ENCODE measurements at places on chromosomes 16 and 17. TPM values are rescaled to one million over a fixed set of nuclear protein-coding genes. Genes with fewer than 3 reads are reported as not detected.

DNA sequence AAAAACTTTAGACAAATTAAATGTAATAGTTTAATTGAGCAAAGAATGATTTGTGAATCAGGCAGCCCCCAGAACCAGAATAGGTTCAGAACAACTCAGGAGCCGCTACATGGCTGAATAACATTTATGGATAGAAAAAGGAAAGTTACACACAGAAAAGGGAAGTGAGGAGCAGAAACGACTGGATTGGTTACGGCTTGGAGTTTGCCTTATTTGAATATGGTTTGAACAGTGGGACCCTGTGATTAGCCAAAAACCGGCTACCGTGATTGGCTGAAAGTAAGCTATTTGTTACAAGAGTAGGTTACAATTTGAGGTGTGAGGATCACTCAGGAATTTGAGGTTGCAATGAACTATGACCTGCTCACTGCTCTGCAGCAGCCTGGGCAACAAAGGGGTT, 1139.8 kb downstream of the CDH11 start:
- H3K36me3 ChIP-seq, result no peaks in the 10 kb centered on the region
- no peaks in the 10 kb centered on the region for H3K4me1 ChIP-seq
- DNase-seq, result no peak

LRRC37A3 gene
- total RNA-seq, result 7.3 TPM

- no peaks in the 10 kb centered on the region for H3K27me3 ChIP-seq
- H3K27ac ChIP-seq, result no peak overlapping the region
- H3K36me3 ChIP-seq, result no peaks in the 10 kb centered on the region
- DNase-seq, result no peak
- H3K4me3 ChIP-seq, result no peak overlapping the region
Measured at GRCh38 chr17:27848931-27849330, 44.2 kb downstream of the LYRM9 start.

DNA sequence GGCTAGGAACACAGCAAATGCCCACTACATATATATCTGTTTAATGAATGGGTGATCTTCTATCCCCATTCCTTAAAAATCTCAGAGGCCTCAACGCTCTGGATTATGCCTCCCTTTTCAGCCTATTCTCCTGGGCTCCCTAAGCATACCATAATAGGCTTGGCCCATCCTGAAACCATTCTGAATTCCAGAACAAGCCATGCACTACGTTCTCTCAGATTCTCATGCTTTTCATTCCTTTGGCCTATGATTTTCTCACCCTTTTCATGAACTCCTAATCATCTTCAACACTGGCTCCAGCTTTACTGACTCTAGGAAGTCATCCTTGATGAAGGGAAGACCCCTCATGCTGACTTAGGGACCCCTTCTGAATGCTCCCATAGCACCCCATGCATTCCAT, 71.1 kb downstream of the RPGRIP1L start:
- peak; percentile 54 for DNase-seq
- no peak overlapping the region for H3K27ac ChIP-seq
- no peaks in the 10 kb centered on the region for H3K4me1 ChIP-seq
- H3K36me3 ChIP-seq, result no peaks in the 10 kb centered on the region
- no peaks in the 10 kb centered on the region for H3K27me3 ChIP-seq

- no peak overlapping the region for H3K27ac ChIP-seq
- no peaks in the 10 kb centered on the region for H3K36me3 ChIP-seq
- H3K4me3 ChIP-seq, result no peak overlapping the region
- peak; percentile 43 for DNase-seq
- H3K4me1 ChIP-seq, result no peaks in the 10 kb centered on the region
Measured at GRCh38 chr17:82120148-82120547, 22.1 kb upstream of the FASN start.

PRR29 gene
- 0.26 TPM for total RNA-seq

- H3K4me3 ChIP-seq, result no peak overlapping the region
- H3K36me3 ChIP-seq, result no peaks in the 10 kb centered on the region
- no peaks in the 10 kb centered on the region for H3K4me1 ChIP-seq
- no peak overlapping the region for H3K27ac ChIP-seq
Measured at GRCh38 chr16:54862529-54862928, 68.1 kb upstream of the IRX5 start.

C17orf78 gene
- total RNA-seq, result not detected

GRCh38 chr16:54944002-54944401, 13.3 kb downstream of the IRX5 start:
- H3K36me3 ChIP-seq, result no peaks in the 10 kb centered on the region
- H3K4me1 ChIP-seq, result no peaks in the 10 kb centered on the region
- no peak for DNase-seq
- H3K27me3 ChIP-seq, result peaks cover 17% of the 10 kb centered on the region

DNA sequence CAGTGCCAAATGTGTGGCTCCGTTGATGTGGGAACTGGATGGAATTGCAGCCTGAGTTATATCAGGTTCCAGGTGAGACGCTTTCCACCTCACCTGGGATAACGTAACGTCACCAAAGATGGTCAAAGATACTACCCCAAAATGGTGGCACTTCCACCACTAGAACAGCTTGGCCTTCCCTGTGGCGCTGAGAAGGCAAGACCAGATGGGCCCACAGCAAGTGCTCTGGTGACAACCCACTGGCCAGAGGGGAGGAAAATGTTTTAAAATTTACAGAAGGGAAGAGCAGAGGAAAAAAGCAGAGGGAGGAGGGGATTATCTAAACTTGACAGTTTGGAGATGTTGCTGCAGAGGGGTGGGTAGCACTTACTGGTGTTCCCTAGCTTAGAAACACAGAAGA, 7.5 kb upstream of the ITGA2B start:
- H3K27me3 ChIP-seq, result no peaks in the 10 kb centered on the region
- no peak overlapping the region for H3K4me3 ChIP-seq
- DNase-seq, result no peak
- no peaks in the 10 kb centered on the region for H3K4me1 ChIP-seq
- H3K36me3 ChIP-seq, result peaks cover 19% of the 10 kb centered on the region

SHISA9 gene
- not detected for total RNA-seq

- no peak overlapping the region for H3K27ac ChIP-seq
- no peaks in the 10 kb centered on the region for H3K36me3 ChIP-seq
- DNase-seq, result no peak
- peaks cover 19% of the 10 kb centered on the region for H3K4me1 ChIP-seq
Measured at GRCh38 chr17:17114592-17115225, 72.5 kb downstream of the MPRIP start.

DNA sequence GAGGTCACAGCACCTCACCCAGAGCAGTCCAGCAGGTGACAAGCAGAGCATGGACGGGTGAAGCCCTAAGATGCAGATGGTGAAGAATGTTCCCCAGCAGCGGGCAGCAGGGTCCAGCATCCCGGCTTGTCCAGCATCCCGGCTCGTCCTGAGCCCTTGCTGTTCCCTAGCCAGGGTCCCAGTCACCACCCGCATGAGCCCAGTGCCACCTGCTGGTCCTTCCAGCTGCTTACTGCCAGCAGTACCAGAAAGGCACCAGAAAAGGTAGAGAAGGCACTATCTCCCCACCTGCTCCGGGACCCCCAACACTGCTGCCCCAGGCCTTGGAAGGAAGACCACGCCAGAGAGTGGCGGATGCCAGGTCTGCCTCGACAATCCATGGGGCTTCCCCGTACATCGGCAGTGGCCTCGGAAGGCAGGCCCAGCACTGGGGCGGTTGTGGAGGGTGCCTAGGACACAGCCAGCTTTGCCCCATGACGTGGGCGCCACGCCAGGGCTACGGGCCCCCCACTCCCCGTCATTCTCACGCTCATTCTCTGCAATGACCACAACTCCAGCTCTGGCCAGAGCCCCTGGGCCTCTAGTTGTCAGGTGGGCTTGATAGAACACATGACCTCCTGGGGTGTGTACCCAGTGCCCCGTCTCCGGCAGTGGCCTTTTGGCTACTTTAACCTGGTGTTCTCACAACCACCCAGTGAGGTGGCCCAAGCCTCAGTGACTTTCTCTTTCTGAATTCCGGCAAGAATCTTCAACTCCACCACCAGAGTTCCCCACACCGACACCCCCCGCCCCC, 1.4 kb downstream of the CENPX start:
- peak overlapping the region; percentile 68 for H3K27ac ChIP-seq
- H3K4me1 ChIP-seq, result peaks cover 13% of the 10 kb centered on the region
- peaks cover 4% of the 10 kb centered on the region for H3K36me3 ChIP-seq
- DNase-seq, result peak; percentile 84
- no peaks in the 10 kb centered on the region for H3K27me3 ChIP-seq

KRT24 gene
- not detected for total RNA-seq

DNA sequence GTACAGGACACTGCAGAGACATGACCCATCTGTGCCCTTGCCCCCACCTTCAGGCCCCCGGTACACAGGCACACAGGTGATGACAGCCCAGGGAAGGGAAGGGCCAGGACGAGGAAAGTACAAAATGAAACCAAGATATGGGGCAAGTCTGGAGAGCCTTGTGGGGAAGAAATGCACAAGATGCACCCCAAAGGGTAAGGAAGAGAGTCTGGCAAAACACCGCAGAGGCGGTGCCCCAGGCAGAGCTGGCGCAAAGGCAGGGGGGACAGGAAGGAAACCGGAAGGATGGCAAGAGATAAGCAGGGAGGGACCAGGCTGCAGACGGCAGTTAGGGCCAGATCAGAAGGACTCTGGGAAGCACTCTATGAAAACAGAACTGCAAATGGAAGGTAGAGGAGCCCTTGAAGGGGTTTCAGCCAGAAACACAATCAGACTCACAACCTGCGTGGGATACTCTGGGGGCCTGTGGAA, 81.4 kb downstream of the SLC39A11 start:
- H3K27me3 ChIP-seq, result no peaks in the 10 kb centered on the region
- no peak overlapping the region for H3K4me3 ChIP-seq
- H3K27ac ChIP-seq, result no peak overlapping the region
- H3K36me3 ChIP-seq, result no peaks in the 10 kb centered on the region
- DNase-seq, result no peak
- H3K4me1 ChIP-seq, result no peaks in the 10 kb centered on the region

SENP3 gene
- 65.5 TPM for total RNA-seq

TEN1 gene
- 9.4 TPM for total RNA-seq

TBC1D3 gene
- not detected for total RNA-seq

- H3K36me3 ChIP-seq, result no peaks in the 10 kb centered on the region
- no peak overlapping the region for H3K4me3 ChIP-seq
- H3K27me3 ChIP-seq, result no peaks in the 10 kb centered on the region
- peak; percentile 19 for DNase-seq
- no peak overlapping the region for H3K27ac ChIP-seq
Measured at GRCh38 chr17:68011199-68011665, 15.0 kb upstream of the C17orf58 start.

DNA sequence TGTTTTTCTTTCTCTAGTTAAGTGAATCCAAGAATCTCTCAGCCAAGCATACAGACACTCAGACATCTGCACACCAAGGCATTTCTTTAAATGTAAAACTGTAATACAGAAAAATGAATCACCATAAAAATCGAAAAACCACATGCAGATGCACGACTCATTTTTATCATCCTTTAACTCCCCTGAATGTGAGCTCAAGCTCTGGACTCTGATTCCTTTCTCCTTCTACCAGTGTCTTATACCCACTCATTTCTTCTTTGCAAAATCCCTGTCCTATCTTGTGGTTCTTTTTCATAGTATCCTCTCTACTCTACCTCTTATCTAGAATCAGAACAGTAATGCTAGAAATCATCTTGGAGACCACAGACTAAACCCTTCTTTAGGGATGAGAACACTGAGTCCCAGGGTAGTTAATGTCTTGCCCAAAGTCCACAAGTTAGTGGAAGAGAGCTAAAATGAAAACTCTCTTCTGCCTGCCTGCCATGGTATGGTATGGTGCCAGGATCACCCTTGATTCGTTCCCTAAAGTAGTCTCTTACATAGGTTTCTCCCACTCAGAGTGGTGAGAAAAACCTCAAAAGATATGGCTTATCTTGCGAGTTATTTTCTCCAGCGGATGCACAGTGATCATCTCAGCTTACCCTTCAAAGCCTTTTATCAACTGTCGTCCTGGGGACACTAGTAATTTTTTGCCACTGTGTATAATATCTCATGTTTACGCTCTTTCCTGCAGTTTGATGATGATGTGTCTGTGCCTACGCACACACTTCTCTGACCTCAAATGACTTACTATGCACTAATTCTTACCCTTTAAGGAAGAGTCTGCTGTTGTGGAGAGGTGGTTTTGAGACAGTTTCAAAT, 30.2 kb downstream of the BRD7 start:
- no peaks in the 10 kb centered on the region for H3K27me3 ChIP-seq
- H3K36me3 ChIP-seq, result peaks cover 3% of the 10 kb centered on the region
- no peak for DNase-seq
- no peak overlapping the region for H3K4me3 ChIP-seq
- H3K27ac ChIP-seq, result peak overlapping the region; percentile 11
- H3K4me1 ChIP-seq, result peaks cover 3% of the 10 kb centered on the region

DNA sequence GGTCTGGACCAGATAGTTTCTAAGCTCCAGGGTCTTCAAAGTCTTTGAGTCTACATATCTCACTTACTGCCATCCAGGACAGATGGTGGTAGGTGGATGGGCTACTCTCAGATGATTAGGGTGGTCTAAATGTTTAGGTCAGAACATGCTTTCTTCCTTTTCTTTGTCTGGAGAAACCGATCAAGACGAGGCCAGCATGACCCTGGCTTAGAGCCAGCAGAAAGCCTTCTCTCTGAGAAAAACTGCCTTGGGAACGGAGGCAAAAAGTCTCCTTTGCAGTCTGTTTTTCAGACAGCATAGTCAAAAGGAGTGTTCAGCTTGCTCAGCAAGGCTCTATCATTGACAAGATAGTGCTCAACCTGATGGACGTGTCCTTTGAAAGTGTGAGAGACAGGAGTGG, 48.8 kb downstream of the SPACA3 start:
- H3K27ac ChIP-seq, result no peak overlapping the region
- no peaks in the 10 kb centered on the region for H3K36me3 ChIP-seq
- no peak overlapping the region for H3K4me3 ChIP-seq
- H3K27me3 ChIP-seq, result peaks cover 2% of the 10 kb centered on the region

GRCh38 chr17:39200070-39200879, at the start of gene RPL19:
Gene RPL19 (plus strand): TSS chr17:39200283. CDS start chr17:39200345, 62 bp downstream.
- peak within 1 kb of the TSS; percentile 98 for H3K27ac ChIP-seq
- DNase-seq, result peak; percentile 39
- peaks cover 16% of the 10 kb centered on the region for H3K36me3 ChIP-seq

GRCh38 chr17:44827863-44828262, 2.2 kb downstream of the GJC1 start:
- peak overlapping the region; percentile 94 for H3K27ac ChIP-seq
- peaks cover 2% of the 10 kb centered on the region for H3K4me1 ChIP-seq
- H3K36me3 ChIP-seq, result no peaks in the 10 kb centered on the region
- DNase-seq, result no peak
- no peaks in the 10 kb centered on the region for H3K27me3 ChIP-seq

TMEM114 gene
- not detected for total RNA-seq
